CD4-positive, alpha-beta T cell treated with Interleukin-17A for 4 hours (primary cell): ENCODE measurements at places on chromosomes 16 and 17.

DNA sequence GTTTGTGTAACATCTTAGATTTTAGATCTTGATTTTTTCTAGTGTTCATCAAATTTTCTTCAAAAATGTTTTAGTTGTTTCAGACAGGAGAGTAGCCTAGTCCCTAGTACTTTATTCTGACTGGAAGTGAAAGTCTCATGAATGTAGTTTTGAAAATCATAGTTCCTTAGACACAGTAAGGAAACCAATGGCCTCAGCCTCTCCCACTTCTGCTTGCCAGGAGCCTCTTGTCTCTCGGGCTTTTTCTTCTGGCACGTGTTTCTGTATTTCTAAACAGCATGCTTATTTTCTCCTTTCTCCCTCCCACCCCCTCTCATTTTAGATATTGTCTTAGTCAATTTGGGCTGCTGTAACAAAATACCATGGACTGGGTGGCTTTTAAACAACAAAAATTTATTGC, 9.8 kb downstream of the SLFN5 start:
- no peak for DNase-seq

DNA sequence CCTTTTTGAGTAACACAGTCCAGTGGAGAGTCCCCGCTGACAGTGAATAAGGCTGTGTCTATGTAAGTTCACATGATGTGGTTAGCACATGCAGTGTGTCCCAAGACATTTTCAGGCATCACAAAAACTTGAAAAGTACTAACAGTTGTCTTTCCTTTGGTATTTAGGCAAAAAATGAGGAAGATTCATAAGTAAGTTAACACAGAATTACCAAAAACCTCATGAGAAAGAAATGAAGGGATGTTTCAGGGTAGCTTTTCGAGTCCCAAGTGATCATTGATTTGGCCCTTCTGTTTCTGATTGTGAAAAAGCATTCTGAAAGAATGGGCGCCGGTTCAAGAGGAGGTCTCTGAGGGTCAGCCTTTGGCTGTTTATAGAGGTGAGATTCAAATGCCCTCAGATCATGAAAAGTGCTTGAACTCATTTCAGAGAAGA, 529 bp upstream of the ASPA start:
- no peak for DNase-seq

GRCh38 chr16:15897834-15898254, 9.4 kb upstream of the CEP20 start:
- DNase-seq = no peak

DNA sequence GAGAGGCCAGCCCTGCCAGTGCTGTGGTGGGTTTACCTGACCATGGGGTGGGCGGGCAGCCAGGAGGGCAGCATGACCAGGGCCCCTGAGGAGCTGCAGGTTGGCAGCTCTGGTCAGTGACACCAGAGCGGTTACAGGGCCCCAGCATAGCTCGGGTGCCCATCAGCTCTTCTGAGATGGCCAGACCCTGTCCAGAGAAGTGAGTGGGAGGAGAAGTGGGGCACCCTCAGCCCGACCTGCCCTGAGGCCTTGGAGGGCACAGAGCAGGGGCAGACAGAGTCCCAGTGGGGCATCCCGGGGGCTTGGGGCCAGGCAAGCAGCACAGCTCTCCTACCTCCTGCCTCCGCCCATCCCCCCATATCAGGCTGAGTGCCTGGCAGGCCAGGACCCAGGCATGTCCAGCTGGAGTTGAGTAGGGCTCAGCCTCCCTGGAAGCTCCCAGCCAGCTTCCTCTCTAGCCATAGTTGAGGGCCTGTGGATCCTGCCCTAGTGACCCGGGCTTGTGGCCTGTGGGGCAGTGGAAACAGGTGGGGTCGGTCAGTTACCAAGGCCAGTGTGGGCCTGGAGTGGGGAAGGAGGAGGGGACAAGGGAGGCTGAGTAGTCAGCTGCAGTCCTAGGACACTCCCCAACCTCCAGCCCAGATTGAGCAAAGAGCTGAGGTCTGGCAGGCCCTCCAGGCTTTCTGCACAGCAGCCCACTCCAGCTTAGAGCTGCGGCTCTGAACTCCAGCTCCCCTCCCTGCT, 83.5 kb downstream of the AMFR start:
- DNase-seq = no peak

GRCh38 chr16:30722443-30722842, 23.5 kb downstream of the SRCAP start:
- no peak for DNase-seq

- DNase-seq = no peak
Observed at GRCh38 chr16:78211946-78212345, 112.5 kb downstream of the WWOX start.

DNA sequence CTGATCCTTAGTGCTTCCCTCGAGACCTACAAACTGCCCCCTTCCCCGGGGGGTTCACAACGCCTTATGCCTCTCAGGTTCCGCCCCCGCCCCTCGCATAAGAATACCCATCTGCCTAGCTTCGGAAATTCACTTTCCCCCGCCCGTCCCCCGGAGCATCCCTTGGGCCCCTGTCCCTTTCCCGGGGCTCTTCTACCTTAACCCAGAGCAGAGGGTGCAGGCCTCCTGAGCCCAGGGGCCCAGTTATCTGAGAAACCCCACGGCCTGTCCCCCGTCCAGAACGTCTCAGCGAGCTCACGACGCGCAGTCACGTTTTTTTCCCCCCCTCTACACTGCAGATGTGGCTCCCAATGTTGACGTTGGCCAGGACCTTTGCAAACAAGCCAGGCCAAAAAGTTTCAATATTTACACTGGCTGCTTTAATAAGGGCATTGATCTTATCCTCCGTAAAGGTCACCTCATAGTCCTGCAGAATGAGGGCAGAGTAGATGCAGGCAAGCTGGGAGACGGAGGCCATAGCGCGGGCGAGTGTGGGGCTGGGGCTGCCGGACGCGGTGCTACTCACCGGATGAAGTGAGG, 1.4 kb upstream of the NBR1 start:
- DNase-seq = no peak

DNA sequence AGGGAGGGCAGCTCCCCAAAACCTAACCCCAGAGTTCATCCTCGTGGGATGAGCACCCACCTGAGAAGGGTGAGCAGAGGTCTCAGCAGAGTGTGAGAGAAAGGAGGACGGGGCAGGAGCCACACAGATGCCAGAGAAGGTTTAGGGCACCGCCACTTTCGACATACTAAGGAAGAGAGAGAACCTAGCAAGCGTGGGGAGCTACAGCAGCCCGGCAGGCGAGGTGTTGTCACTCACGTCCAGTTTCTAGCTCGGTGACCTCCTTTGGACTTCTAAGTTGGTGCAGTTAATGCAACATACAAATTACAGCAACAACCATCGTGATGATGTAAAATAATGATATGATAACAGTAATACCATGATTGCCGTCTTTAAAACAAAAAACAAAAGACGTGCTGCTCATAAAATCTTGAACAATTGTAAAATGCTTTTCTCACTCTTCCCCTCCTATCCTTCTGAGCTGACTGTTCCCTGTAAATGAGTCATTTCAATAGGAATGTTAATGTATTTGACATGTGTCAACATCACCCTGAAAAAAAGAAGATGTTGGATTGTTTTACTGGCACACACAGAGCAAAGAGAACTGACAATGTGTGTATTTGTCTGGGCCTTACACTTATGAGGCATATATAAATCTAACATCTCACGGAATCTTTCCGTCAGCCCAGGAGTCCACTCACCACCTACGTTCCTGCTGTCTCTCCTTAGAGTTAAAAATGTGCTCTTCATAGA, 158.2 kb upstream of the MAF start:
- no peak for DNase-seq

DNA sequence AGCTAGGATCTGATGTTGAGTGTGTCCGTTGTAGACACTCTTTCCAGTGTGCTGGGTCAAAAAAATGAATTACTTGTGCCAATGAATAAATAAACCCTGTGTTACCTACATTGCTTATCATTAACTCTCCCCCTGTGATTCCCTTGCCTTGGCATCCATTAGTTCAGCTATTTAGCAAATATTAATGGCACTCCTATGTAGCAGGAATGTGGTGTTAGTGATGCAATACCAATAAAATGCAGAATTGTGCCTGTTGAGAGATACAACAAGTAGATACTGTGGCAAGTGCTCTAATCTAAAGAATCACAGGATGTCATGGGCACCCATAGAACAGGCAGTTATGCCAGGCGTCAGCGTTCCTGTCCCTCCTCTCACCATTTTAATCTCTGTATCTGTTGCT, 343.2 kb downstream of the PMP22 start:
- no peak for DNase-seq

GRCh38 chr16:78407191-78407590, 307.7 kb downstream of the WWOX start:
- no peak for DNase-seq

GRCh38 chr17:58516644-58517377, 2.4 kb upstream of the MTMR4 start:
- no peak for DNase-seq

DNA sequence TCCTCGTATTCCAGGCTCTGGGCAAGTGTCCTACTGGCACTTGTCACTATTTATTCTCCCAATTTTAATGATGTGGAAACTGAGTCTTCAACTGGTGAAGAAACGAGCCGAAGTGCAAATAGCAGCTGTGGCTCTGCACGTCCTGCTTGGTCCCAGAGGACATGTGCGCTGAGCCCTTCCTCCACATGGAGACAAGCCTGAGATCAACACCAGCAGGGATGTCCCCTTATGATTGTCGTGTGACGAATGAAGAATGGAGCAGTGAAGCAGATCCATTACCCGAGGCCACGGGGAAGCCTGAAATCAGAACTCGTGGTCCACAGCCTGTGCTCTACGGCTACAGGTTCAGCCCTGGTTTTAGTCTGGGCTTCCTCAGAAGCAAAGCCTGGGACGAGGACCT, 61.0 kb downstream of the FOXL1 start:
- DNase-seq = no peak

DNA sequence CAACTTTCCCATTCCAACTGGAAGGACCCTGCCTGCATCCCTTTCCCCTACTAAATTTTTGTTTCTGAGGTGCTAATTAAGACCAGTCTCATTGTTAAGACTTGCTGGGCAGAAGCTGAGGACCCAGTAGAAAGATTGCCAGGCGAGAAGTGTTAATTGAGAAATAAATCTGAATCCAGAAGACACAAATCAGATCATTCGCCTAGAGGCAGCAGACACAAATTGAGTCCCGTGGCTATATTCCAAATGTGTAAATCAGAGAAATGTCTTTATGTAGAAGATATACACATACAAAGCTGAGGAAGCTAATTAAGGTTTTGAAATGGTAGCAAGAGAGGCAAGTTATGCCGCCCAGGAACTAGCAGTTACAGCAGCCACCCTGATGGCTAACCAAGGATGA, 29.6 kb downstream of the CALCOCO2 start:
- no peak for DNase-seq

- DNase-seq = peak; percentile 48
Observed at GRCh38 chr17:68205808-68206720, 41.8 kb upstream of the AMZ2 start.

DNA sequence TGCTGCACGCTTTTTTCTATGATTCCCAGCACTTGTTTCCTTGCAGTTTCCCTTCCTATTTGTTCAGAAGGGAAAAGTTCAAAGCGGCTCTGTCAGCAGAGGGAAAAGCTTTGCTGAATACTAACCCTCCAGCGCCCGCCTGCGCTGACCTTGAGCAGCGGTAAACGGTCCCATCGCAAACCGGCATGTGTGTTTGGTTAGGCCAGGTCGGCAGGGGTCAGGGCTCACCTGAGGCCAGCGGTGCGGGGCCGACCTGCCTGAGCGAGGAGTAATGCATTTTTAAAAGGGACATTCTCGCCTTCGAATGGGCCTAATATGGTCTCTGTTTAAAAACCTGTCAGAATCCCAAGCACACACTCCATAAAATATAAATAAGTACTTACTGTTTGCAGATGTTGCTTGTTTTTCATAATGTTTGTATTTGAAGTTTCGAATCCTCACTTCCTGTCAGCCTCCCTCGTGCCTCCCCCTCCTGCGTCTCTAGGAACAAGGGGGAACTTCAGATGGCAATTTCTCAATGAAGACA, 110.1 kb downstream of the IRX3 start:
- DNase-seq = no peak

GRCh38 chr17:67285360-67285759, 40.4 kb upstream of the HELZ start:
- DNase-seq = no peak

DNA sequence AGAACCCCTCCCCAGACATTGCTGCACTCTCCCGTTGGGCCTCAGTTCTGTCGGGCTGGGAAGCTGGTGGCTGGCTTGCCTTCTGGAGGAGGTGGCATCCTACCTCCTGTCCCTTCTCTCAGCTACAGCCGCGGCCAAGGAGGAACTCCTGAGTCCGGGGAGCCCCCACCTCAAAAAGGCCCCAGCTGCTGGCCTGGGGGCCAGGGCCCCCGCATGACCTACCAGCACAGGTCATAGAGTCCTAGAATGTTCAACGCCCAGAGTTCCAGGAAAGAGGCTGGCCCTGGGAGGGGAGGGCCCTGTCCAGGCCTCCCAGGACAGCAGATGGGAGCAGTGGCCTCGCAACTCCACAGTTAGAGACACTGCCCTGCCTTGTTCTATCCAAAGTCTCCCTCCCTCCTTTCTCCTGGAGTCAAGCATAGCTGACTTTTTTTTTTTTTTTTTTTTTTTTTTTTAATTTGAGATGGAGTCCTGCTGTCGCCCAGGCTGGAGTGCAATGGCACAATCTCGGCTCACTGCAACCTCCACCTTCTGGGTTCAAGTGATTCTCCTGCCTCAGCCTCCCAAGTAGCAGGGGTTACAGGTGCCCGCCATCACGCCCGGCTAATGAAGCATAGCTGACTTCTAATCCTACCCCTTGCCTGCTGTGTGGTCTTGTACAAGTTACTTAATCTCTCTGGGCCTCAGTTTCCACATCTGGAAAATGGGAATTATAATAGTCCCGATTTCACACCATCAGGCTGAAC, 7.1 kb downstream of the CARHSP1 start:
- DNase-seq = no peak

GRCh38 chr16:87657621-87658192, 55.4 kb downstream of the JPH3 start:
- no peak for DNase-seq

DNA sequence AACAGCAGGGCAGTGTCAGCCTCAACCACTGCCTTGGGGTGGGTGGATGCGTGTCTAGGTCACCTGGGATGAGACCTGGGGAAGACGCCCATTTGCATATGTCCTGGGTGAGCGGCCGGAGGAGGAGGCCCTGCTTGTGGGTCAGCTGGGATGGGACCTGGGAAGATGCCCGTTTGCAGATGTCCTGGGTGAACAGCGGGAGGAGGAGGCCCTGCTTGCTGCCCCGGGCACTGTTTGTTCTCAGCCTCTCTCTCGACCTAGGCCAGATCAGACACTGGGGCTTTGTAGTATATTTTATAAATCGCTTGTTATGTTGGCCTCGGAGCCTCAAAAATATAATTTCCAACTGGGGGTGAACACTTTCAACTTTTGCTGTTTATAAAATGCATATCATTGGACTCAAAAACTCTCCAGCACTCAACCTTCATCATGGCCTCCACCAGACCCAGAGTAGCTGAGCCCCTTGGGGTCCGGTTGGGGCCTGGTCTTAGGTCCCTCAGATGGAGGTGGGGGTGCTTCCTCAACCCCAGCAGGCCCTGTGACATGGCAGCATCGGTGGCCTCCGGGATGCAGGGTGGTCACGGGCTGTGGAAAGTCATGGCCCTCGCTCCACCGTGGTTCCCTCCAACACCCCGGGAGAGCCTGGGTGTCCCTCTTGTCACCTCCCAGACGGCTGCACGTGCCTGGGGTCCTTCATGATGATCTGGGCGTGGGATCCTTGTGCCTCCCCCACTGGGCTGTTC, 17.3 kb downstream of the DBNDD1 start:
- no peak for DNase-seq
